Ureter (tissue), 1 donor: ENCODE measurements at places on chromosomes 7 and 10. TPM values are rescaled to one million over a fixed set of nuclear protein-coding genes. Genes with fewer than 3 reads are reported as not detected.

DNA sequence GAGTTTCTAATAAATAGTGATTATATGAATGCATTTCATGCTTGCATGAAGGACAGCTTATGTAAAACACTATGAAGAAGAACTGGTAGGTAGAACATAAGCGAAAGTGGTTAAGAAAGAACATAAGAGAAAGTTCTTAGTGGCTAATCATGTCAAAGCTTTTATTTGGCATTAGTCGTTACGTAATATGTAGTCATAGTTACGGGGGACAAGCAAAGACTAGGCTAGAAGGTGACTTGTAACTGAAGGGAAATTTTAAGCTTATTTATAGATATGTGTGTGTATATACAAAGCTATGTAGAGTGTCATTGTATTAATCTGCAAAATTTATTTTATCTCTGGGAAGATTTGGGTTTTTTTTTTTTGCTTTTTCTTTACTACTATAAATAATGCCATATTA is 36.9 kb downstream of the CAPZA2 start:
- no peak for DNase-seq

DNA sequence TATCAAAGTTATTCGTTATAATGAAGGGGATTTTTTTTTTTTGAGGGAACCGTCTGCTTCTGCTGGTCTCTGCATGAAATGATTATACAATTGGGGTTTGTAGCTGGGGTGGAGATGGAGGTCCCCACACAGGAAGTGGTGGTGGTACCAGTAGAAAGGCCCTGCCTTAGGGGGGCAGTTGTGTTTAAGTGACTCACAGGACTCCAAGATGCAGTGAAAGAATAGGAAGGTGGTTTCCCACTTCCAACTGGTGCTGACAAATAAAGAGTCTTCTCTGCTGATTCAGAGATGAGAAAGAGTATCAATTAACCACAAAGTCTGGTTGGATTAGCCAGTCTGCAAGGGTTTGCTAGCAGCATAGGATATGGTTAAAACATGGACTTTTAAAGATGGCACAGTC is 376.0 kb downstream of the SORCS3 start:
- no peak for DNase-seq

DNA sequence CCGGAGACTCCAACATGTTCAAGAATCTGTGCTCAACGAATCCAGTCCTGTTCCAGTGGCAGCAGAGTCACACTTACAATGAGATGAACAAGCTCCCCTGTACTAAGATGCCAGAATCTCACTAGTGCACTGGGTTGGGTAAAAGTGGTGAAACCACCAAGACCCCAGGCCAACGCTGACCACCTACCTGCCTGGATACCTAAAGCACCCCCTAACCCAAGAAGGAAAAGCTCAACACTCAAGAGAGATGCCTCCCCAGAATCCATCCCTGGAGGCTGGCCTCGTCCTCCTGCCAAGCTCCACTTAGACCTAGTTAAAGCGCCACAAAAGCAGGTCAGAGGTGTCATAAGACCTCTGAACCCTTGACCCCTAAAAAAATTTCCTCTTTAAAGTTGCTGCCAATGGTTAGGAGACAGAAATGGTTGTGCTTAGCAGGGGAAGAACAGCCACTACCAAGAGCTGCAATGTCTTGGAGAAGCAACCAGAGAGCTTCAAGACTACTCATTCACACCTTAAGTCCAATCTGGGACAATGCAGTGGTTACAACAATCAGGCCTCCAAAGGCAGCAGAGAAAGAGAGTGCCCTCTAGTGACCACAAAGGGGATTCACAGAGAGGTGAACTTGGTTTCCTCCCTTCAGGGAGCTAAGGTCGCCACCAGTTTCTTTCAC is 94.6 kb upstream of the MACROH2A2 start:
- DNase-seq: peak; percentile 35

GRCh38 chr7:129530795-129531391 is 28.6 kb downstream of the SMKR1 start:
- DNase-seq: no peak

GRCh38 chr10:104052431-104052830 is 33.2 kb downstream of the COL17A1 start:
- DNase-seq: no peak

DNA sequence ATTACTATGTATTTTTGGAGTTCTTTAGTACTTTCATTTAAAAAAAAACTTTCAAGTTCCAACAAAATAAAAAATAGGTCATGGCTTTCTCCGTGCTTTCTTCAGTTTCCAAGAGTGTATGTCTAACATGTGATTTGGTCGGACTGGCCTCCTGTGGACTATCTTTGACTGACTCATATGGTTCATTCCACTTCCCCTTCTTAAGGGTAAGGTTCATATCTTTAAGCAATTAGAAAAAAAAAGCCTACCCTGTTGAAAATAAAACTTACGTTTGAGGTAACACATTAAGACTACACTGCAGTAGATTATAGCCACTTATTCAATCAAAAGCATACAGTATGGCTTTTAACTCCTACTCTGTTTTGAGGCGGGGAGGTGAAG is 112.8 kb upstream of the AHR start:
- no peak for DNase-seq

GRCh38 chr7:26815426-26815825 is 49.0 kb downstream of the SKAP2 start:
- DNase-seq: no peak

DNA sequence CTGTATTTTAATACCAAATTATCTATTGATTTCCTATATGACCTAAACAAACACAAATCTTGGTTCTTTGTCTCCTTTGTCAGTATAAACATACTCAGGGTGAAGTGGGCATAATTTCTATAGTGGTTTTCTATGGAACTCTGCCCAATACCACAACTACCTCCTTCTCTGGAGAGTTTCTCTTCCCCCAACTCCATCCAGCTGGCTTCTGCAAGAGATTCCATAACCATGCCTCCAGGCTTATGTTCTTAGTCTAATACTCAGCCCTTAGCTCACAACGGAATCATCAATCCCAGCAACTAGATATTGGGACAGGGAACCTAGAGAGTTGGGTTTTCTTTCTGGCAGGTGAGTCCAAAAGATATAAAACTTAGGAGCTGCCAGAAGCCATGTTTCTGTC is 127.3 kb downstream of the TRIL start:
- no peak for DNase-seq

GRCh38 chr7:88490161-88490560 is 183.5 kb upstream of the STEAP4 start:
- DNase-seq: no peak

DNA sequence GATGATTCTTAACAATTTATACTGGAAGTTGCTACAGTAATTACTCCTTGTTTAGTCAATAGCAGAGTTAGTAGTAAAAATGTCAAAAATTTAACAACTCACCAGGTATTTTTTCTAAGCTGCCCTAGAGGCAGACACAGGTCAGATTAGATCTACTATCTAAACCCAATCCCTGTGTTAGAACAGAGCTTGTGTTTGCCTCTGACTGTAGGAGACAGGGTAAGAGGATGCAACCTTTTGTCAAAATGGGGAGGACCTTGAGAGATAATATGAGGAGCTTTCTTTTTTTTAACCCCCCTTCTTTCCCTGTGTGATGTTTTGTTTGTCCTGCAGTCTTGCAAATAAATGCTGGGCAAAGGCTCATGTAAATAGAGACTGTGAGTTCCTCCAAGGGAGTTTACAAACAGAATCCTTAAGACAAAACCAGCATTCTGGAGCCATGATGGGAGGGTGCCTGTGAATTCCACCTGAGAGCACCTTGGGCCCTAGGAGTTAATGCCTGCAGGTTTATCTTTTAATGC is 353.1 kb downstream of the GATA3 start:
- DNase-seq: no peak

- no peak for DNase-seq
Observed at GRCh38 chr7:137953665-137954470, 48.0 kb downstream of the CREB3L2 start.

GRCh38 chr7:117034851-117035464 is 81.7 kb downstream of the ST7 start:
- DNase-seq: no peak

DNA sequence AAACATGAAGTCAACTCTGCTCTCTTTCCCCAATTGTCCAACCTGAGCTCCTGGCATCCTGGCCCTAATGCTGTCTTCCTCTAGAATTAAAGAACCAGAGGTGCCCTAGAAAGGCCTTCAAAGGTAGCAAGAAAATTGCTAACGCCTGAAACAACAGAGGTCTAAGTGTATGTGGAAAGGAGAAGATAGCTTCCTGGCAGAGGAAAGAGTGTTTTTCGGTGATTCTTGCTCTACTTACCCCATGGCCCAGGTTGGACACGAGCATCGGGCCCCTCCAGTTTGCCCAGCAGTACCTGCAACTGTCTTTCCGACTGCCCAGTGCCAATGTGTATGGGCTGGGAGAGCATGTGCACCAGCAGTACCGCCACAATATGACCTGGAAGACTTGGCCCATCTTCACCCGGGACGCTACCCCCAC is 22.2 kb downstream of the MGAM2 start:
- no peak for DNase-seq

DNA sequence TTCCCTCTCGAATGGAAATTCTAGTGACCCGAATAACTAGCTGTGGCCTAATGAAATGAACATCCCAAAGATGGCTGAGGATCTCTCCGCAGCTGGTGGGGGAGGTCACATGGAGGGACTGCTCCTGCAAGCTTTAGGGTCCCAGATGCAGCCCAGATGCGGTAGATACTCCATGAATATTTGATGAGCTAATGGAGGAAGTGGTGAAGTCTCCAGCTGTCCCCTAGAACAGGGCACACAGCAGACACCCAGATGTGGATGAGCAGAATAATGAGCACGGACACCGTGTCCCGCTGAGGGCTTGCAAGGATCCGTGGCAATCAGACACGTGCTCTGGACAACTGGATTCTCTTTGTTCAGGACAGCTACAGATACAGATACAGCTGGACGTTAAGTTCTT is 59.2 kb downstream of the DENND2A start:
- no peak for DNase-seq

- DNase-seq: no peak
Observed at GRCh38 chr10:30365883-30366282, 16.8 kb upstream of the MTPAP start.

- DNase-seq: no peak
Observed at GRCh38 chr7:68492359-68492690, 1106.0 kb upstream of the AUTS2 start.

DNA sequence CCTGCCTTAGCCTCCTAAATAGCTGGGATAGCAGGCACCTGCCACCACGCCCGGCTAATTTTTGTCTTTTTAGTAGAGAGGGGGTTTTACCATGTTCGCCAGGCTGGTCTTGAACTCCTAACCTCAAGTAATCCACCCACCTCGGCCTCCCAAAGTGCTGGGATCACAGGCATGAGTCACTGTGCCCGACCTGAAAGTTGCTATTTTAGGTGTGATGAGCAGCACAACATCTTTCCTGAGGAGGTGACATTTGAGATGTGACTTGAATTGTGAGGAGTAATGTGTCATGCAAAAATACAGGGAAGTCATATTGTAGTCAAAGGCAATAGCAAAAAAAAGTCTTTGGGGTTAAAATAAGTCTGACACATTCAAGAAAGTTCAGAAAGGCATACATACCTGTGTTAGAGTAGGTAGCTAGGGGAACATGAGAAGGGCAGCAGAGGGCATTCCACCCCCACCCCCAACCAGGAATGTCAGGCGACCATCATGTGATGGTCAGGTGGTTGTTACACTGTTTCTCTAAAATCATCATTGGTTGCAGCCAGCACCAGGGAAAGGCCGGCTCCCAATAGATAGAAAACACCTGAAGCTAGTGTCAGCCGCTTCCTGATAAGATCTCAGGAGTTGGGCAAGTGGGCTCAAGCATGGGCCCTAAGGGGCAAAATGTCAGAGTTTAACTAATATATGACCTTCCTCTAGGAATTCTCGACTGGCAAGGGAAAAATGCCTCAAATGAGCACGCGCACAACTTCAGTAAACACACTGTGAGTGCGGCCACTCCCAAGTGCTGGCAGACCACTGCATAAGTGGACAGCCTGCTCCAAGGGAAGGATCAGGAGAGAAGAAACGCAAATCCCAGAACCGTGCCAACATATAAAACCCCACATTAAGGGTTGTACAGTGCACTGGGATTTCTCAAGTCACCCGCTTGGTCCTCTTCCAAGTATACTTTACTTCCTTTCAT is at the start of gene TACC2:
Gene TACC2, plus strand, starts transcription at position 803 of the 964 bp plus-strand sequence. CDS start 32,819 bp downstream, outside the sequence.
- DNase-seq: no peak

- no peak for DNase-seq
Observed at GRCh38 chr7:26167303-26167934, 15.4 kb downstream of the NFE2L3 start.

GRCh38 chr7:151900986-151901621 is 24.2 kb upstream of the PRKAG2 start:
- DNase-seq: no peak

- no peak for DNase-seq
Observed at GRCh38 chr10:11773761-11774441, 31.7 kb downstream of the ECHDC3 start.

- no peak for DNase-seq
Observed at GRCh38 chr10:70498970-70499835, 20.6 kb downstream of the PALD1 start.

- no peak for DNase-seq
Observed at GRCh38 chr7:9719303-9719702, 1254.4 kb upstream of the PHF14 start.

DNA sequence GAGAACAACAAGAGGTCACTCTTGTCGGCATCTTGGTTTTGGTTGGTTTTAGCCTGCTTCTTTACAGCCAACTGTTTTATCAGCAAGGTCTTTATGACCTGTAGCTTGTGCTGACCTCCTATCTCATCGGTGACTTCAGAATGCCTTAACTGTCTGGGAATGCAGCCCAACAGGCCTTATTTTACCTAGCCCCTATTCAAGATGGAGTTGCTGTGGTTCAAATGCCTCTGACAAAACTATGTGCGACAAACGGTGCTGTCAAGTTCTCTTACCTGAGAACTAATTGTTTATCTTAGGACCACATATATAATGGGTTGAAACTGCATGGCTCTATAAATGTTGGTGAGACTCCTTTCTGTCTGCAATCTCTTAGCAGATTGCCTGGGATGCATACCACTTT is 35.9 kb upstream of the POT1 start:
- no peak for DNase-seq

GRCh38 chr7:1716263-1717094 is 46.4 kb downstream of the ELFN1 start:
- no peak for DNase-seq

DYNC1I1 gene
- total RNA-seq: 14.6 TPM

SFMBT2 gene
- total RNA-seq: 20.3 TPM

TRIM50 gene
- total RNA-seq: not detected

MLLT10 gene
- 83.7 TPM for total RNA-seq

OR2A5 gene
- not detected for total RNA-seq

HDAC9 gene
- 20.0 TPM for total RNA-seq

NKX1-2 gene
- not detected for total RNA-seq

VIPR2 gene
- 4.8 TPM for total RNA-seq
